Activated gamma-delta T cell (primary cell): ENCODE measurements at places on chromosomes 4 and X.

DNA sequence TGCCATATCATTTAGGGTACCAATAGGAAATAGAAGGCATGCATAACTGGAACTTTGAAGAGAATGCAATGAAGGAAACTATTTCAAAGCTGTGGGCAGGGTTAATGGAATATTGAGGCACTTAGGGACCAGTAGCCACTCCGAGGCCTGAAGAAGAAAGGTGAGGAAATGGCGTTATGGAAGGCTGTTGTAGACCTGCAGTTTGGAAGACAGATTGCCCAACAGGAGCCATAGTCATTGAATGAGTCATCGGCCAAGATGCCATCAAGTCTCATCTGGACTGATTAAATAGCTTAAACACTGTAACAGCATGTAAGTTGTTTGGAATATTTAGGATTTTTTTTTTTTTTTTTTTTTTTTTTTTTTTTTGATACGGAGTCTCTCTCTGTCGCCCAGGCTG lies 11.6 kb downstream of the CXCL13 start:
- no peak for DNase-seq

DNA sequence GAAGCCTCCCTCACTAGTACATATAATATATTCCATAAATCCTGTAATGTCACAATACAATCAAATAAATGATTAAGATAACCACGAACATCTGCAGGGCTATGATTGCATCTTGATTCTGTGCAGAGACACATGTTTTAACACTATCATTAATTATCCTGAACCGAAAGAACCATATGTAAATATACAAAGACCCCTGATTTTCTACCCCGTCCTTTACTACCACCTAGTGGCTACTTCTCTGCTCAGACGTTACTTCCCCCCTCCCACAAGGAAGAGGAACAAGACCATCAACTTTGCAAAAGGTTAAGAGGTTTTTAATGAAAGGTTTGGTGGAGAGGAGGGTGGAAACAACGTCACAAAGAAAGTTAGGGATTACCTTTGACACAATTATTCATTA lies 134.0 kb downstream of the COL4A6 start:
- no peak for DNase-seq

DNA sequence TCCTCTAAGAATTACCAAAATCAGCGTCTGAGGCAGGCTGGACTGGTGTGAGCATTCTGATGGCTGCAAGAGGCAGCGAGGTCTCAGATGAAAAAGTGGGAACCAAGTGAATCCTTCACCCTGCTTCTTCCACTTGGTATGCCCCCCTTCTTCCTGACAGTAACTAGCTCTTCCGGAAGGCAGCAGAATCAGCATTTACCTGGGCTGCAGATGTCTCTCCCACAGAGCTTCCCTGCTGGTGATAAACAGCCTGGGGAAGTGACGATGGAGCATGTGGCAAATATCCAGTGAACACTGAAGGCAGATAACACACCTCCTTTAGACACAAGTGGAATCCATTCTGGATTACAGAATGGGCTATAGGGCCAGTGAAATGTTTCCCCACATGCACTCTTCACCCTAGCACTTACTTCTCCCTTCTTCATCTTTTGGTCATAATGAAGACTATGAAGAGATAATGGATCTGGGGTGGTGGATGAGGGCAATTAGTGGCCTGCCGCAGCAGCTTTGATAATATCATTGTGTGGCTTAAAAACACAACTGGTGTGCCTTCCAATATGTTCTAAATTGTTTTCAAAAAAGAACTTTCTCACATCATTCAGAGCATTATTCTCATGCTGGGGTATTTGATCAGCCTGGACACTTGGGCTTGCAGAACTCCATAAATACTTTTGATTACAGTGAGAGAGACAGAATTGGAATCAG lies 60.8 kb upstream of the TBC1D9 start:
- no peak for DNase-seq

DNA sequence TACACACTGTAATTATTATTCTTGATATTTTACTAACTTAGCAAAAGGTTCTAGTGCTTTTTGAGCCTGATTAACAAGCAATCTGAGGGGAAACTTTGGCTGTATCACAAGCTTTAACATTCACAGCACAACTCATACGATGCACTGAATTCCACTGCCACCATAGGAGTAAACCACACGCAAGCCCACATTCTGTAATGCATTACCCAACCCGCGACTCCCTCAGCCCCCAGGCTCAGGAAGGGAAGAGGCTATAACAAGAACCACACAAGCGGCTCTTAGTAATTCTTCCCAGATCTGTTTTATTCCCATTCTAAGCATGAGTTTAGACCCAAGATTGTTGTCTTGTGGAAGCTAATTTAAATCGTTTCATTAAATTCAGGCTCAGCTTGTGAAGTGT lies 138.5 kb upstream of the TBL1X start:
- DNase-seq, result no peak

DNA sequence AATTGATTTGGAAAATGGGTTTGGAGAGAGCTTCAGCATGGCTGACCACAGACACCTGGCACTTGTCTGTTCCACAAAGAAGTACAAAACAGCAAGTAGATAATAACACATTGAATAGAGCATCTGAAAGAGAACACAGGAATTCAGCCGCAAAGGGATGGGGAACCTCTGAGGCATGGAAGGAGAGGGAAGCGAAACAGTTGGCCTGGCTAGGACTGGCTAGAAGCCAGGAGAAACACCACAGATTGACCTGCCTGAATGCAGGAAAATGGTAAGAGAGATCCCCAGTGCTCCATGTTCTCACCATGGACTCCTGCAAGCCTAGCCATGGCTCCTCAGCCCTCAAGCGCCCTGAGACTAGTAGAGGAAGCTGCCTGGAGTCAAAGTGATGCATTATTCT lies 169.7 kb upstream of the SH3RF1 start:
- DNase-seq, result no peak

- DNase-seq, result no peak
These were observed 93.2 kb upstream of the NKX1-1 start for GRCh38 chr4:1499465-1499864.
